T follicular helper cell (primary cell): ENCODE measurements at places on chromosomes 13 and 19.

GRCh38 chr19:6387372-6387771, 5.6 kb downstream of the GTF2F1 start:
- DNase-seq, result no peak

GRCh38 chr19:2631213-2631821, 71.2 kb downstream of the GNG7 start:
- no peak for DNase-seq

DNA sequence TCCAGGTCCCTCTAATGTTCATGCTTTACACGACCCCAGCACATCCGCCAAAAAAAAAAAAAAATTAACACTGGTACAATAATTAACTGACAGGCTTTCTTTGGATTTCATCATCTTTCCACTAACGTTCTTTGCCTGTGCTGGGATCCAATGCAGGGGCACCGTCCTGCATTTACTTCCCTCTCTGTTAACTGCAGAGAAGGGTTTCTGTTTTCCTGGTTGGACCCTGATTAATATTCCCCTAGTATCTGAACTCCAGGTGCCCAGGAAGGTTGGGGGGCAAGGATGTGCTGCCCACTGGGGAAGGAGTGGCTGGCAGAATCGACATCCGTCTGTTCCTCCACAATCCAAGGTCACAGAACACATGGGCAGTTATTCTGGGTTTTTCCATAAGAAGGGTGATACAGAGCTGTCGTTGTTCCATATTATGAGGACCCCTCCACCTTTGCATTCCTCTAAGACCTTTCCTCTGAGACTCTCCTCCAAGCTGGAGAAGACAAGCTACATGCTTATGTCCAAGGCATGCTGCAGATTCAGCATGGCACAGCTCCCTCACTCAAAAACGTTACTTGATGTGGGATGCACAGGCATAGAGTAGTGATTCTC, 4.5 kb upstream of the LAIR1 start:
- no peak for DNase-seq

GRCh38 chr19:19146865-19147264, 8.6 kb upstream of the TMEM161A start:
- DNase-seq, result no peak

DNA sequence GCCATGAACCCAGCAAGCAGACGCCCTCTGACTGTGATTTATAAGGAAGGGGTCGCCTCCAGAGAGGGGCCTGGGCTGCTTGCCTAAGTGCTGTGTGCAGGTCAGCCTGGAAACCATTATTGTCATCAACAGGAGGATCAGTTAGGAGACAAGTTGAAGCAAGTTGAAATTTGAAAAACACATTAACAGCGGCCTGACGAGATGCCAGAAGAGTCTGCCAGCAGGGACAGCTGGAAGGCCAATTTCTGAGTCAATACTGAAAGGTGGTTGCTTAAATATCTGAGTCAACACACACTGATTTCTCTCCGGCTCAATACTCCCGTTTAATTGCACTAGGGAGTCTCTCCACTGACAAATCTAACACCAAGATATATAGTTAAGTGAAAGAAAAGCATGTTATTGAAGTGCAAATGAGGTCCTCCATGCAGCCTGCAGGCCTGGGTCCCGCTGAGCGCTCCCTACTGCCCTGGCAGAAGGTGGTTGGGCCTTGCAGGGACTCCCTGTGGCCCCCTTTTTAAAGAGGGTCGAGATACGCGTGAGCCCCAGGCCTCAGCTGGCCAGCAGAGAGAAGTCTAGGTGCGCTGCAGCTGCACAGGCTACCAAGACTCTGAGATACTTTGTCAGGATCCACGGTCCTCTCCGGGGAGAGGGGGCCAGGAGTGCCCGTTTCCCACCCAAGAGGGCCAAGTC, 91.1 kb downstream of the RNASEH2B start:
- no peak for DNase-seq

GRCh38 chr19:50488389-50489194, 11.9 kb upstream of the GARIN5A start:
- no peak for DNase-seq

DNA sequence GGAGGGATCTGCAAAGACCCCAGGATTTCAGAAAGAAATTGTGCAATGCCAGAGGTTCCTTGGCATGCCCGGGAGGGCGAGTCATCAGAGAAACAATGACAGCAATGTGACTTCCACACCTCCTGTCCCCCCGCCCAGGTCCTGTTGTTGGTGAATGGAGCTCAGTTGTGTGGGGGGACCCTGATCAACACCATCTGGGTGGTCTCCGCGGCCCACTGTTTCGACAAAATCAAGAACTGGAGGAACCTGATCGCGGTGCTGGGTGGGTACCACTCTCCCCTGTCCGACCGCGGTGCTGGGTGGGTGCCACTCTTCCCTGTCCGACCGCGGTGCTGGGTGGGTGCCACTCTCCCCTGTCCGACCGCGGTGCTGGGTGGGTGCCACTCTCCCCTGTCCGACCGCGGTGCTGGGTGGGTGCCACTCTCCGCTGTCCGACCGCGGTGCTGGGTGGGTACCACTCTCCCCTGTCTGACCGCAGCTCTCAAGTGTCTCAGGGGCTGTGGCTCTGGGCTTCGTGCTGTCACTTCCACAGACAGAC, 5.2 kb upstream of the F10 start:
- DNase-seq, result no peak

DNA sequence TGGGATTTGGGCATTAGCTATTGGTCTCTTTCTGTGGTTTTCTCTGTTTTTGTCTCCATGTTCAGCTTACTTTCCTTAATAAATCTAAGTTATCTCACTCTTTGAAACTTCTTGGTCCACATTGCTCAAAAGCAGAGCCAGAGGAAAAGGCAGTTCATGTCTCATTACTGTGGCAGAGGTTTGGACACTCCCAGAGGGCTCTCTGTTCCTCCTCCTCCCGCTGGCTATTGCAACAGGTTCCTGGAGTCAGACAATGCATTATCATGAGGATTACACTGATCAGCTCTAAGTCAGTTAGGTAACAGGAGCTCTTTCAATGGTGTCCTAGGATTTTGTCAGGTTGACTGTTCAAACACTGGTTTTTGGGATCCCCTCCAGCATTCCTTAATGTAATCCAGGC, 298.8 kb downstream of the NDFIP2 start:
- DNase-seq, result no peak

DNA sequence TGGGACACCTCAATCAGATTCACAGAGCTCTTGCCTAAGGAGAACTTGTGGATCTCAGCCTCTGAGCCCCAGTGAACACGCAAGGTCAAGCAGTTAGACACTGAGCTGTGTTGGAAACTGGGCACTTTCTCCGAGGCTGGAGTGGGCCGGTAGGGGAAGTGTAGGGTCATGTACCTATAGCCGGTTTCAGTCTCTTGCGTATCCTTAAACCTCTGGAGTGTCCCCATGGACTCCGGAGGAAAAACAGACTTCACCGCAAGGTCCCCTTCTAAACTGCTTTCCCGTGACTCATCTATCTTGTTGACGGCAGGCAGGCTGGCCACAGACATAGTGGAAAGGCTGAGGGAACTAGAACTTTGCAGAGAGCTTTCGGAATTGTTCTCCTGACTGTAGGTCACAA, 11.3 kb downstream of the IQCN start:
- no peak for DNase-seq
